NCI-H1092 treated with DMSO at 0.1 percent for 48 hours (cell line): ENCODE measurements at places on chromosomes 16 and 17.

GRCh38 chr16:89365044-89365467 is 125.3 kb downstream of the ANKRD11 start:
- DNase-seq = no peak

DNA sequence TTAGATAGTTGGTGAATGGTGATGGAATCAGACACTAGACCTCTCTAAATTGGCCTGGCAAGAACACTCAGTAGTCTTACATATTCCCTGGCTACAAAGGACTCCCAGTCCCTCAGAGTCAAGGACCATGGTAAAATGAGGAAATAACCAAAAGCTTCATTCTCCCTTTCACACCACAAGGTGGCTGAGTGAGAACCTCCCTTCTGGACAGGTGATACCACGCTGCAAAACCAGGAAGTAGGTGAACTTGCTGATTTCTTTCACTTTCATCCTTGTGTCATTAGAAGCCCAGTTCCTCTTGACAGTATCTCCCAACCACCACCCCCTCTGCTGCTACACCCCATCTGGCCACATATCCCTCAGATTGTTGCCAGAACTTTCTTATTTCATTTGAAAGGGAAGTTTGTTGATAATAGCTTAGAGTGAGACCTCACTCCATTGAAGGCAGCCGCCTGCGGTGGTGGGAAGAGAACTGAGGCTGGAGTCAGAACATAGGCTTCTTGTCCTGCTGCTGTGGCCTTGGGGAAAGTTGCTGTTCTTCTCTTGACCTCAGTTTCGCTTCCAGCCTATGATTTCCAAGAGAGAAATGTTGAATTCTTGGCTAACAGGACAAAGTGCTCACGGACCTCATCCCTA is 290.6 kb upstream of the CCL2 start:
- DNase-seq = no peak

DNA sequence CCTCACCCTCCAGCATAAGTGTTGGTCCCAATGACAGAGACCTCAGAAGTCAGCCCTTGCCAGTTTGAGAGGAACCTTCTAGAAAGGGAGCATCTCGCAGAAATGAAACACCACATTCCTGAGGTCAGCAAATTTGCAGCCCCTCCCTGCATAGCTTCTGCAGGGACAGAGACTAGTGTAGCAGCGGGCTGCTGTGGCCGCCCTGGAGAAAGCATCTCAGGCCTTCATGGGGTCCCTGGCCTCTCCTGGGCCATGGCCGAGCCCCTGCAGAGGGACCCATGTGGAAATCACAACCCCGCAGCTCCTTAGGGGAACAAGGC is 11.4 kb downstream of the HS3ST6 start:
- DNase-seq = no peak

- DNase-seq = no peak
Observed at GRCh38 chr17:79098282-79098867, 23.8 kb downstream of the ENGASE start.

DNA sequence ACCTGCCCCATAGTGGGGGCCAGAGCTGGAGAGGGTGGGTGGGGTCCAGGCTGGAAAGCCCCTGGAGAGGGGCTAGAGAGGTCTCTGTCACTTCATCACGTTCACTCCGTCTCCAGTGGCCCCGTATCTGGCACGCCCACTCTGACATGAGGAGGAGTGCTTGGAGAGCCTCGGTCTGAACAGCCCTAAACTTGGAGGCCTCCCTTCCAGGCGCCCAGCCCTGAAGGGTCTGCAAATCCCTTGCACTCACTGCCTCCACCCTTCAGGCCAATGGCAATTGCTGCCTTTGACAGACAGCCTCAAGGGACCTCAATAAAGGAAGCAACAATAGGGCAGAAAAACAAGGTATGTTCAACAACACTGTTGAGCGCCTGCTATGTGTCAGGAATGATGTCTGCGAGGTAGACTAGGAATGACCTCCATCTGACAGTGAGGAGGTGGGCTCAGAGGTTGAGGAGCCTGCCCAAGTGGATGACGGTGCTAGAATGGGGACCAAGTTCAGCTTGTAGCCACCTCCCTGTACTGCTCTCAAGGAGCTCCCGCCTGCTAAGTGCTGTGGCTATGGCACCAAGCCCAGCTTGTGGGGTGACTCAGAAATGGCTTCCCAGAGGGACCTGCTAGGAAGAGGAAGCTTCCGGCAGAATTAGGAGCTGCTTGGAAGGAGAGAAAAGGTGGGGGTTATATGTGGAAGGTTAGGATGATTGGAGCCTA is 2.9 kb upstream of the EPX start:
- no peak for DNase-seq

- DNase-seq = no peak
Observed at GRCh38 chr16:50613964-50614474, 65.8 kb downstream of the NKD1 start.

DNA sequence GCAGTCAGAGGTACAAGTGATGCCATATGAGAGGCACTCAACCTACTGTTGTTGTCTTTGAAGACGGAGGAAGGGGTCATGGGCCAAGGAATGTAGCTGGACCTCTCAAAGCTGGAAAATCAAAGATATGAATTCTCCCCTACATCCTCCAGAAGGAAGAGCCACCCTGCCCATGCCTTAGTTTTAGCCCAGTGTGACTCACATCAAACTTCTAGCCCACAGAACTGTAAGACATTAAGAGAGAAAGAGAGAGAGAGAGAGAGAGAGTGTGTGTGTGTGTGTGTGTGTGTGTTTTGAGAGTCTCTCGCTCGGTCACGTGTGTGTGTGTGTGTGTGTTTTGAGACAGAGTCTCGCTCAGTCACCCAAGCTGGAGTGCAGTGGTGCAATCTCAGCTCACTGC is 87.1 kb downstream of the STX8 start:
- DNase-seq = no peak

GRCh38 chr16:17843905-17844304 is 373.1 kb upstream of the XYLT1 start:
- DNase-seq = no peak

DNA sequence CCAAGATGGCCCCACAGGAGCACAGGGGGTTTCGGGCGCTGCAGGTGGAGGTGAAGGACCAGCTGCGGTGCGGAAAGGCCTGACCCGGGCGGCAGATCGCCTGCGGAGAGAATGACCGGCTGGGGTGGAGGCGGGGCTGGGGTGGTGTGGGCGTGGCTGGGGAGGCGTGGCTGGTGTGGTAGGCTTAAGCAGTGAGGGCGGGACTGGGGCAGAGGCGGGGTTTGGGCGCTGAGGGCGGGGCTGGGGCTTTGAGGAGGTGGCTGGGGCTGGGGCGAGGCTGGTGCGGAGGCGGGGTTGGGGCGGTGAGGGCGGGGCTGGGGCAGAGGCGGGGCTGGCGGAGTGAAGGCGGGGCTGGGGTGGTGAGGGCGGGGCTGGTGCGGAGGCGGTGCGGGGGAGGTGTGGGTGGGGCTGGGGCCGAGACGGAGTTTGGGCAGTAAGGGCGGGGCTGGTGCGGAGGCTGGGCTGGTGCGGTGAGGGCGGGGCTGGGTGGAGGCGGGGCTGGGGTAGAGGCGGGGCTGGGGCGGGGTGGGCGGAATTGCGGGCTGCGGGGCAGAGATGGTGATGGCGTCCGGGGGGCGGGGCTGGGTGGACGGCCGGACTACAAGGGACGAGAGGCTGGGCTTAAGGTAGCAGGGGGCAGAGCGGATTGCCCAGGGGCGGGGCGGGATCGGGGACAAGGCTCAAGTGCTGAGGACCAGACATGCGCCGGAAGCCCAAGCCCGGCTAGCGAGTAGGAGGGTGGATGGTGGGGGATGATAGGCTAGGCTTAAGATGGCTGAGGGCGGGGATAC is 9.9 kb upstream of the GSDMA start:
- DNase-seq = peak; percentile 85

- no peak for DNase-seq
Observed at GRCh38 chr17:35149941-35150340, 2.3 kb downstream of the UNC45B start.

DNA sequence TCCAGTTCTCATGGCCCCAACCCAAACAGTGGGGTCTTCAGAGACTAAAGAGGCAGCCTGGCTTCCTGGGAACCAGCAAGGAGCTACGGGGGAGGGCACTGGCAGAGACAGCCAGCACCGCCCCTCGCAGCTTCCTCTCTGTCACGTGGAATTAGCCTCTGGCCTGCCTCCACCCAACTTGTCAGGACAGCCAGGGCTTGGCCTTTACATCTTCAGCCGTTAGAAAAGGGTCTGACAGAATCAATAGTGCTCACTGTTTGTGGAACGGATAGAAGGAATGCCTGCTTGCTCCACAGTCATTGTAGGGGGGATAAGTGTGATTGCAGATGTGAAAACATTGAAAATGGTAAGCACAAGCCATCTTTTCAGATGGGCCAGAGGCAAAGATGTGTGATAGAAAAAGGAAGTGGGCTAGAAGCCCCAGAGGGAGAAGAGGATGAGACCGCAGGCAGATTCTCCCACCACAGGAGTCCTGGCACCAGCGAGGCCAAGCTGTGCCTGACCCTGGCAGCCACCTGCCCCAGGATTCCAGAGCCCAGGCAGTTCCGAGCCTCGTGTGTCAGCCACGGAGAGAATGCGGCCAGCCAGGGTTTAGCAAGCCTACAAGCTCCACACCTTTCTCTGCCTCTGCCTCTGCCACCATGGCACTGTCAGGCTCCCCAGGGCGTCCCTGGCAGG is 18.6 kb downstream of the GRIN2C start:
- no peak for DNase-seq

- no peak for DNase-seq
Observed at GRCh38 chr16:74768239-74768638, 6.4 kb downstream of the FA2H start.

DNA sequence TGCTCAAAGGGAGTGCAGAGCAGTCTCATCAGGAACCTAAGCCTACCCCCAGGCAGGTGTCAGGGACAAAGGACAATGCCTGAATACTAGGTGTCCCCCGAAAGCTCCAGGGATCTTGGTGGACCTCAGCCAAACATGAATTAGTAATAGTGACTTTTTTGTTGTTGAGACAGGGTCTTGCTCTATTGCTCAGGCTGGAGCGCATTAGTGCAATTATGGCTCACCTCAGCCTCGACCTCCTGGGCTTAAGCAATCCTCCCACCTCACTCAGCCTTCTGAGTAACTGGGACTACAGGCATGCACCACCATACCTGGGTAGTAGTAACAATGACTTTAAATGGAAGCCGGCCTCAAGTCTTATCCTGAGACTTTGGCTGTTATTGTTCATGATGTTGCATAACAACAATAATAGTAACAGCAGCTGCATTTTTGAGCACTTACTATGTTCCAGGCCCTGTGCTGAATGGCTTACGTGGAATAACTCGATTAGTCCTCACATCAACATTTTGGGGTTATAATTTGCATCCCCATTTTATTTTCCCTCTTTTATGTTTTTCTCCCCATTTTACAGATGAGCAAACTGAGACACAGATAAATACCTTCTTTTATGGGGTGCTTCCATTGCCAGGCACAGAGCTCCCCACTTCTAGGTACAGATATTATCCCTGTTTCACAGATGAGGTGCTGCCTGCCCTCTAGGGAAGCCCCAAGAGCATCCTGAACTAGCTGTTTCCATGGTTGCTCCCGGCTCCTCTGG is 19.5 kb downstream of the CNGB1 start:
- DNase-seq = no peak

GRCh38 chr17:8436844-8437171 is 1.1 kb downstream of the NDEL1 start:
- no peak for DNase-seq

GRCh38 chr16:4852221-4852872 is 5.1 kb downstream of the UBN1 start:
- DNase-seq = no peak

- no peak for DNase-seq
Observed at GRCh38 chr17:6660805-6661463, 9.4 kb downstream of the C17orf100 start.

DNA sequence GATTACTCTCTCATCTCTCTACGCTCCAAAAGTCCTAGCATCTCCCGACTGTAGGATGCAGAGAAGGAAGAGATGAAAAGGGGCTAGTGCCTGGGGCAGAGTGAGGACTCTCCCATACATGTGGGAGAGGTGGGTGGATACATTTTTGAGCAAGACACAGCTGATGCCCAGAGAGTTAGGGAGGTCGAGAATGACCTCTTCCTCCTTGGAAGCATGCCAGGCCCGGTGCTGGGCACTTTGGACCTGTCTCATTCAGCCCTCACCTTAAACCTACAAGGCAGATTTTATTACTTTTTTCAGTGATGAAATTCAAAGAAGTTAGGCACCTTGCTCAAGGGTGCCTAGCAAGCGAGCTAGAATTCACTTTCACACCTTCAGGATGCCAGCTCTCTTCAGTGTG is 38.2 kb downstream of the WSCD1 start:
- DNase-seq = no peak

- DNase-seq = peak; percentile 4
Observed at GRCh38 chr16:27748868-27749546, 199.1 kb downstream of the KATNIP start.

DNA sequence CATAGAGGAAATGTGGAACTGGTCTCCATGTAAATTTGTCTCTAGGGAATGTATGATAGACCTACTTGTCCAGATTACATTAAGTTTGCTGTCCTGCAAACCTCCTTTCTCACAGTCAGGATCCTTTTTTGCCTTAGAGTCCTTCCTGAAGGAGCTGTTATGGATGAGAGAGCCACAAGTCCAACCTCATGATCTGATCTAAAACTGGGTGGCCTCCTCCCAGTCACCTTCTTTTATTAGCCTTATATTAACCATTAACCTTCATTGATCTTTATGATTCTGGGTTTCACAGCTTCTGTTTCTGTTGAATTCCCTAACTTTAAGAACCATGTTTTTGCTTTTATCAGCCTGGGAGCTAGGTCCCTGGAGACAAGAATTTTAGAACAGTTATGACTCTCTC is 64.1 kb downstream of the NEUROD2 start:
- DNase-seq = no peak

DNA sequence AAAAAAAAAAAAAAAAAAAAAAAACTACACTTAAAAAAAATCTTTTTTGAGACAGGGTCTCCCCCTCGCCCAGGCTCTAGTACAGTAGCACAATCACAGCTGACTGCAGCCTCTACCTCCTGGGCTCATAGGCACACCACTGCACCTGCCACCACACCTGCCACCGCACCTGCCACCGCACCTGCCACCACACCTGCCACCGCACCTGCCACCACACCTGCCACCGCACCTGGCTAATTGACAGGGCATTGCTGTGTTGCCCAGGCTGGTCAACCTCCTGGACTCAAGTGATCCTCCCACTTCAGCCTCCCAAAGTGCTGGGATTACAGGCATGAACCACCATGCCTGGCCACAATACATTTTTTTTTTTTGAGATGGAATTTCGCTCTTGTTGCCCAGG is 17.6 kb upstream of the WDR45B start:
- DNase-seq = no peak

- DNase-seq = peak; percentile 70
Observed at GRCh38 chr16:85425074-85425662, 188.0 kb upstream of the GSE1 start.

GRCh38 chr17:80129006-80129565 is 17.8 kb downstream of the EIF4A3 start:
- DNase-seq = no peak

- no peak for DNase-seq
Observed at GRCh38 chr16:22347100-22347820, 27.2 kb downstream of the CDR2 start.

- peak; percentile 86 for DNase-seq
Observed at GRCh38 chr17:81566461-81567126, 14.4 kb upstream of the FAAP100 start.
